ENCODE measurements at places on chromosomes 12 and 14.

DNA sequence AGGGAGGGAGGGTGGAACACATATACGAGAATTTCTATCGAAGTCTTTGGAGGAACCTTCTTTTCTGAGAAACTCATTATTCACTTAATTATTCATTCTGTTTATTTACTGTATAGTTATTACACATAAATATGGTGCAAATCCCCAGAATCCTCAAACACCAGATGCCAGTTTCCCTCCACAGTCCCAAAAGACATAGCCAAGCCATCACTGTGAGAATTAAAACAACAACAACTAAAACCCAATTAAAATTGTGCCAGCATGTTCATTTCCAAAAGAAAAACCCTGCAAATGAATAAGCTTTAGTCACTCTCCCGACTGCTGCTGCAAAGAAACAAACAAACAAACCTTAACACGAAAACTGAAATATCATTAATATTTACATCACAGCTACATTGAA is 173.5 kb downstream of the EFCAB11 start:
- DNase-seq, result no peak

DNA sequence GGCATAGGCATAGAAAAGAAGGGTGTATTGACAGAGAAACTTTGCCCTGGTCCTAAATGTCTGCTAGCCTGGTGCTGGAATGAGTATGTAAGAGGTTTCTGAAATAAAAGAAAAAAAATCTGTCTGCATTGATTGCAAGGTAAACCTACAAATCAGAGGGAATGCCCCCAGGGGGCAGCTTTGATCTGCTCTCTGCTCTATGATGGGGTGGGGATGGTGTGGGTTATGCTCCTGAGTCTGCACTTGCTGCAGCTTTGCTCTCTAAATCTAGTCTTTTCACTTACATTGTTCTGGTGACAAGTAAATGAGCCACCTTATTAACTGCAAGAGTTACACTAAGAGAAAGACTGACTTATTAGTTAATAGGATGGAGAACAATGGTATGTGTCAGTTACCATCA is 468.4 kb upstream of the STXBP6 start:
- no peak for DNase-seq

- DNase-seq, result no peak
Measured at GRCh38 chr14:59532419-59532818, 44.2 kb downstream of the CCDC175 start.

- no peak for DNase-seq
Measured at GRCh38 chr12:50842637-50843493, at the start of gene TMPRSS12. TMPRSS12 (plus strand) TSS chr12:50842926; CDS start chr12:50842965, 39 bp downstream.

GRCh38 chr14:102829016-102829548 is 51.8 kb downstream of the TRAF3 start:
- no peak for DNase-seq

- DNase-seq, result no peak
Measured at GRCh38 chr12:2149091-2149490, 96.3 kb downstream of the CACNA1C start.

- no peak for DNase-seq
Measured at GRCh38 chr12:130526813-130527212, 189.1 kb downstream of the PIWIL1 start.

- no peak for DNase-seq
Measured at GRCh38 chr12:131643631-131644452, 67.0 kb upstream of the SFSWAP start.

- no peak for DNase-seq
Measured at GRCh38 chr12:17489452-17489851, 600.5 kb downstream of the RERGL start.

DNA sequence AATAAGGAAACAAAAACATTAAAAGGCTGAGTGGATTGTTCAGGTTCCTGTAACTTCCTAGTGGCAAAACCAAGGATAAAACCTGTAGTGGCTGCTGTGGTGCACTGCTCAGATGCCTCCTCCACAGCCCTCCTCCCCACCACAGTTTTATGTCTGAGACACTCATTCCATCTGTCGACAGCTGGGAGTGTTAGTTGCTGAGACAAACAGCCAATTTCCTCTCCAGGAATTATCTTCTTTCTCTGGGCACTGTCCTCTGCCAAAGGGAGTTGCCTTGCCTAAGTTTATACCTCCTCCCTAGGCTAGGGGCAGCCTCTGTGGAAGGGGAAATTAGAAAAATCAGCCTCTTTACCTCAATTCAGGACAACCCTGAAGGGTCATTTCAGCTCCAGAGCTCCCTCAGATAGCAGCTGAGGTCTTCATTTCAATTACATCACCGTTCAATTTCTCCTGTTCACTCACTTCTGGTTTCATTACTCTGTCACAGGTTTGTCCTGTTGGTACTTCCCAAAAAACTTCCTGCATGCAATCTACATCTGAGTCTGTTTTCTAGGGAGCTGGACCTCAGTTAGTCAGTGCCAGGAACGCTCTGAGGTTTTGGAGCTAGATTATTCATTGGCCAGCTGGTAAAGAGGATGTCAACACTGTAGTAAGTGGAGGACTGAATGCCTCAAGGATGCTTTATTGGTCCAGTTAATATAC is 74.9 kb upstream of the ATP2B1 start:
- no peak for DNase-seq

DNA sequence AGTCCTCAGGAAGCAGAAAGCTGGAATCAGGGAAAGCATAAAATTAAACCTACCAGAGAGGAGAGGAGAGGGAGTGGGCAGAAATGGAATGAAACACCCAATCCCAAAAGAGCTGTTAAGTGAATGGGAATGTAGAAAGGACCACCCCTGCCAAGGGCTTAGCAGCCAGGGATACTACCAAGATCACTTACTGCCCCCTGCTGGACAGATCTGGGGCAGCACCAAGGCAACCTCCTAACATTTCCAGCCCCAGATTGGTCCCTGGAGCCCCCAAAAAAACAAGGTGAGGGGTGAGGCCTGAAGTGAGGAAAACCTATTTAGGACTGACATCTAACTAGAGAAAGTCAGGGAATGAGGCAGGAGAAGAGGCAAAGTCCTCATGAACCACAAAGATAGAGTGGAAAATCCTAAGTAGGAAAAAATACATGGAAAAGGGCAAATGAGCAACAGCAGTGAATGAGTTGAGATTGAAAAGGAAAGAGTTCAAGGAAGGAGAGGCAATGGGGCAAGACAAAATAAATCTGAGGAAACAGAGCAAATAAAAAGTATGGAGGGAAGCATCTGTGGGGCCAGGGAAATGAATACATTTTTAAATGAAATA is 11.2 kb upstream of the FKBP11 start:
- peak; percentile 87 for DNase-seq

DNA sequence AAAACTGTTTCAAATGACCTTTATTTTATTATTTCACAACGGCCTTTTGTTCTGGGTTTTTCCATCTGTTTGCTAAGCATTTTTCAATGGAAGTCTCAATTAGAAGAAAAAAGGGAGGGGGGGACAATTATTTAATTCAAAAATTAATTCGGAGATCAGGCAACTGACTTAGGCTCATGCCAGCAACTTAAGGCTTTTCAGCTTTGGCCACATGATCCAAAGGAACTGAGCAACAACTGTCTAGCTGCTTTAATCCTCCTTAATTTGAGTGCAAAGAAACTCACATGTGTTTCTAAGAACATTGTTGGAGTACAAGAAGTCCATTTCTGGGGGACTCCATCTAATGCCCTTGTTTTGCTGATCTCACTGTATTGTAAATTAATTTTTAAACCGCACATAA is 188.0 kb downstream of the EXOC5 start:
- no peak for DNase-seq

GRCh38 chr14:69039288-69039628 is 60.2 kb upstream of the ACTN1 start:
- DNase-seq, result no peak

DNA sequence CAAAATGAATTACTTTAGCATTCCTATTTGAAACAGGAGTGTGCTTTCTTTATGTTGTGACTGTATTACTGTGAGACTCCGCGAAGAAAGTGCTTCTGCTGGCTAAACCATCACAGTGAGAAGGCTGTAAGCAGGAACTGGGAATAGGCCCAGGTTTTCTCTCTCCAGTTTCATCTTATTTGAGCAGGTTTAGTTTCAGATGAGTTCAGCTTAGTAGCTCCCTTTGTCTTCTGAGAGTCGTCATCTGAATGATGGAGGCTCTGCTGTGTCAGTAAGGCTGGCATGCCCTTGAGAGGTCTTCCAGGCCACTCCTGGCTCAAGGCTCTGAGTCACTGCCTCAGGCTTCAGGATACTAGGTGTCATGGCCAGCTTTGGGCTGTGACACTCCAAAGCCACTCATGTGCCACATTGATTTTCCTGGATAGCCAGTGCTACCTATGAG is 205.6 kb upstream of the RGS6 start:
- no peak for DNase-seq

GRCh38 chr14:66043921-66044320 is 442.2 kb upstream of the CCDC196 start:
- no peak for DNase-seq

- DNase-seq, result no peak
Measured at GRCh38 chr14:39946807-39947206, 514.6 kb upstream of the FBXO33 start.

DNA sequence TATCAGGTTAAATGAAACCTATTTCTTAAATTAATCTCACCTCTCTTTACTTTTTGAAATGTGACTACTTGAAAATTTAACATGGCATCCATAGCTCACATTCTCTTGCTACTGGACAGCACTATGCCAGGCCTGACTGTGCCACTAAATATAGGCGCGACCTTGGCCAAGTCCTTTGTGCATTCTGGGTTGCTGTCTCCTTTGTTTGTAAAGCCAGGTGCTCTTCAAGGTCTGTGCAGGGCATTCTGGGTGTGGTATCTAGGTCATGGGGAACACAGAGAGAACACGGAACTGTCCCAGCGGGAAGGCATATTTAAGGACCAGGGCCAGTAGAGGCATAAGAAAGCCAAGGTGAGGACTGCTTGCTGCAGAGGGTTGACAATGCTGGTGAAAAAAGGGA is 121.2 kb downstream of the ZNF664 start:
- DNase-seq, result no peak

DNA sequence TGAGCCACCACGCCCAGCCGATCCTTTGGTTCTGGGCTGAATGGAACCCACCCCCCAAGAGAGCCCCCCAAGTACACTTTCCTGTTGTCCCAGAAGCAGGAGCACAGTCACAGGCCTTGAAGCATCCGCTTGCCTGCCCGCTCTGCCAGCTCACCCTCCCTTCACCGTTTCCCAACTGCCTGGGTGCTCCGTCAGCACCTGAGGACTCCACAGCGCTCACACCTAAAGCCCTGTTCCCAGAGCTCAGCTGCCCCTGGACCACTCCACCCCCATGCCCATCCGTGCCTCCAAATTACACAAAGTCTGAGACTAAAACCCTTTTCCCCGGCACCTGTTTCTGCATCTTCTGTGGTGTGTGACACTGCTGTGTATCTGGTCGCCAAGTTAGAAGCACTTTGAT is 44.3 kb upstream of the TRAF3 start:
- DNase-seq, result no peak

DNA sequence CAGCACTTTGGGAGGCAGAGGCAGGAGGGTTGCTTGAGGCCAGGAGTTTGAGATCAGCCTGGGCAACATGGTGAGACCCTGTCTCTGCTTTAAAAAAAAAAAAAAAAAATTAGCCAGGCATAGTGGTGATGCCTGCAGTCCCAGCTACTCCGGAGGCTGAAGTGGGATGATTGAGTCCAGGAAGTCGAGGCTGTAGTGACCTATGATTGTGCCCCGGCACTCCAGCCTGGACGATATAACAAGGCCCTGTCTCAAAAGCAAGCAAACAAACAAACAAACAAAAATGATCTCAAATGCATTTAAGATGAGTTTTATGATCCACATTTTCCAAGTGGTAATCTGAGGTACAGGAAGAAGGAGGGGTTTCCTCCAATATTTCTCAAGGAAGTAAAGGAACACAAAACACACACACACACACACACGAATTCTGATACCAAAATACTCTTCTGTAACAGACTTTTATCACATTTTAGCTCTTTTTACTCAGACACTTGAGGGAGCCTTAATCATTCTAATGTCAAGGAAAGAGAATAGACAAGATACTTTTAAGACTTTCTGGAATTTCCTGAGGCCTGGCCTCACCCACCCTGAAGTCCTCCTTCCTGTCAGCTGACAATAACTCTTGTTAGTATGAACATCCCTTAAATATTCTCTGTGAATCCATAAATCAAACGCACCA is 44.4 kb upstream of the CERS5 start:
- DNase-seq, result no peak

DNA sequence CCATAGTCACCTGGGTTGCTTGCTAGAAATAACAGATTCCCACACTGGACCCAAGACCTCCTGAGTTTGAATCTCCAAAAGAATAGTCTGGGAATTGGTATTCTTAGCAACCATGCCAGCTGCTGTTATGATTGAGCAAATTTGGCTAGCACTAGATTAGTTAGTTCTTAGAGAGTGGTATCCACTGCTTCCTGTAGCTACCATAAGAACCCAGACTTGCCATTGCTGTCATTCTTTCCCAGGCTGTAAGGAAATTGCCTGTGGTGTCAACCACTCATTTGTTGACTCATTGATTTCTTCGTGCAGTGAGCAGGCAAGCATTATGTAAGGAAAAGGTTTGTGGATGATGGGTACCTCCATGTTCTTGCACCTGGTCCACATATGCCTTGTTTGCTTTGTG is 201.8 kb upstream of the RGS6 start:
- DNase-seq, result no peak

DNA sequence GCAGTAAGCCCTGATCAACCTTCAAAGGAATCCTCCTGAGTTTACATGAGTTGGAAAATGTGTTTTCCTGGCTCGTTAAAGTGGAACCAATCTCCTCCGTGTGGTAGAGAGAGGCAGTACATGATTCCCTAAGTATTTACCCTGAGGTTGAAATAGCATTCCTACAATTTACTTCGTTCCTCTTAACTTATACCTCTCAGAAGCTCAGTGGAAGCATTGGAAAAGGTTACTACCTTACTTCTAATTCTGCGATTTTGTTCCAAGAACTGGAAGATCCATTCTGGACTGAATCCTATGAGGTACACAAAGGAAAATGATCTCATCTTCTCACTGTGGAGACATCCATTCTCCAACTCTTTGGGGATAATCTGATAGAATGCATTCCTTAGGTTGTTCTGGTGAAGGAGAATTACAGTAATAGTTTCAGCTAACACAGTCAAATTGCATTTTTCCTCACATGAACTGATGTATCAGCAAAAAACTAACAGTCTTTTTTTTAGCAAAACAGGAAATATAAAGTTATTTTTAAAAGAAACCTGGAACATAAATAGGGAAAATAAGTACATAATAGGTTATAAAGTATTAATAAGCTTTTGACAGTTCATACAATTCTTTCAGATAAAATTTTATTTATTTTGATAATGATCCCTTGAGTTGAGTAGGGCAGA is 475.6 kb downstream of the PDZRN4 start:
- no peak for DNase-seq

- no peak for DNase-seq
Measured at GRCh38 chr14:69092840-69093422, 60.0 kb downstream of the DCAF5 start.

DNA sequence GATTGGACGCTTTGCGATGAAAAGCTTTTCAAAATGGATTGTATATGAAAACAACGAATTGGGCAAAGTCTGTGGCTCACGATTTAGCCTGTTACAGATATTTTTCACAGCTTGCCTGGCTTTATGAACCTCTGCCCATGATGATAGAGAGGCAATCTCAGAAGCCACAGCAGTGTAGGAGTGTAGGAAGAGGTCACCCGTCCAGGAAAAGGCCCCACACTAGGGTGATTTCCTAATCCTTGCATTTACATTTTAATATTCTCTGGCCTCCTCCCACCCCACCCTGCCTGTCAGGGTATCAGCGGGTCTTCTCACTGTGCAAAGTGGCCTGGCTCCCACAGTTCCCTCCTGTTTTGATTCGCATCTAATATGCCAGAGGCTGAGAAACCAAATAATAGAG is 81.8 kb upstream of the FOXN3 start:
- DNase-seq, result no peak
